Stimulated activated CD8-positive, alpha-beta memory T cell treated with anti-CD3 and anti-CD28 coated beads, Interleukin-7, amount 100 ng/mL, for 1 hour (primary cell): ENCODE measurements at places on chromosomes 6 and 20.

DNA sequence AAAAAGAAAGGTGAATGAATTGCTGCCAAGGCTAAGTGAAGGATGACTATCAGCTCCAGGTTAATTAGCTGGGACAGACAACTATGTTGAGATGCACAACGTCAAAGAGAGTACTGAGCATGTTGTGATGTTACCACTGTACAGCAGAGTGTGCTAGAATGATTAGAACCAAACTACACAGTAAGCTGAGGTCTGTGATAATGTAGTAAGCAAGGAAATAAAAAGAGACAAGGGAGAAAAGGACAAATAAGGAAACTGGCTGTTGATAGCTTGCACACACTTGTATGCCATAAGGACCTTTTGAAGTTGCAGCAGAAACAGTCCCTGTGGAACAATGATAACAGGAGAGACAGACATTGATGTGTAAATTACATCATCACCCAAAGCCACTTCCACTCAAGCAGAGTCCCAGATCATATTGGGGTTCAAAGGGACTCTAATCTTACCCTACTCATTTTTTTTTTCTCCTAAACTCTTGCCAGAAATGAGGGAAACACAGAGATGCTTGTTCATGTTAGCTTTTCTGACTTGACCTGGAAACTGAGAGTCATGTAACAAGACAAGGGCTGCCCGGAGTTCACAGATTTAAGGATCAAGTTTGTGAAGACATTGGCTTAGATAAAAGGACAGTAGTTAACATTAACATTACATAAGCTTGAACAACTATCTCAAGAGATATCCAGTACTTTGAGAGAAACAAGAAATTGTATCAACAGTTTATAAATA is 189.9 kb downstream of the CENPW start:
- DNase-seq: no peak

- peak; percentile 49 for DNase-seq
Observed at GRCh38 chr6:137389150-137389704, 105.0 kb downstream of the OLIG3 start.

DNA sequence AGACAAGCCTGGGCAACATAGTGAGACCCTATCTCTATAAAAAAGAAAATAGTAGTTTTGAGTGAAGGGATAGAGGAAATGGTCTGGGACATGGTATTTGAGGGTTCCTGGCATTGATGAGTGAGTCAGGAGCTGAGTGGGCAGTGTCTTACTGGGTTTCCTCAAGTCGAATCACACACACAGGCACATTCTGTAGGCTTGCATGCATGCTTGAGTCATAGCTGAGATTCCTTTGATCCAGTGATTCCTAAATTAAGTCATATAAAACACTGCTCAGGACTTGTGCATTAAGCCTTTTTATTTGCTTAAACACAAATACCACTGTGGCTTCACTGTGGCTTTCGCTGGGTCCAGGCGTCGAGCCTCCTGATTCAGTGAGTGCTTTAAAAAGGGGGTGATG is 71.8 kb upstream of the TMEM181 start:
- no peak for DNase-seq

GRCh38 chr6:23775127-23775526 is 350.9 kb upstream of the NRSN1 start:
- no peak for DNase-seq

GRCh38 chr6:11279284-11279689 is 46.8 kb upstream of the NEDD9 start:
- DNase-seq: no peak

- DNase-seq: no peak
Observed at GRCh38 chr6:131009790-131010189, 53.3 kb downstream of the EPB41L2 start.

- DNase-seq: no peak
Observed at GRCh38 chr6:129476810-129477209, 233.2 kb downstream of the ARHGAP18 start.

DNA sequence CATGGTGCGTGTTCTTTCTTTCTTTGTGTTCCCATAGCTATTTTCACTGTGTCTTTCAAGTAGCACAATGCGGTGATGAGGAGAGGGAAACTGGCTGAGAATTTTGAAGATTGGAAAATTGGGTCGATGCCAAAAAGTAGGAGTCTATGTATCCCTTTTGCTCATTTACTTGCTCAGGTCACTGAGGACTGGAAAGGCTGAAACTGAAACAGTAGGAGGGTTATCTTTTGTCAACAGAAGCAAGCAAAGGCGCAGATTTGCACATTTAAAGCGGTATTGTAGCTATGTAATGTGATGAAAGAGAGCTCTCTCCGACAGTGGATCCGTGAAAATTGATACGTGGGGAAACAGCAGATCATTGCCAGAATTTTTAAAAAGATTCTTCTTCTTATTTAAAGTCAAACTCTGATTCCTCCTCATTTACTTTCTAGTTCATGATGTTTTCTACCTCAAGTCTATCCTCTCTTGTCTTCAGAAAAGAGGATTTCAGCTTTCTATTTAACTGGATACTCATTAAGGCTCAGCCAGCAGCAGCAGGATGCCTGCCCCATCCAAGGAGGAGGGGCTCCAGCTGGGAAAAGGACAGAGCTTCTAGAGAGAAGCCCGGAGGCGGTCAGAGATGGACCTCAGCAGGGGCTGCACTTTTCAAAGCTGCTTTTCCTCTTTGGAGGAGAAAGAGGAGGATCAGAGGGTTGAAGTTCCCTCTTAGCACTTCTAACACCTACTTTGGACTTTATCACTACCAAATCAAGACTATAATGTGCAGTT is 15.9 kb upstream of the FYN start:
- no peak for DNase-seq

- no peak for DNase-seq
Observed at GRCh38 chr20:49914310-49915117, 815 bp downstream of the SPATA2 start.

- no peak for DNase-seq
Observed at GRCh38 chr20:21534453-21534852, 20.6 kb upstream of the NKX2-2 start.
